Activated B cell treated with CpG ODN at 0.5 μM for 24 hours (primary cell): ENCODE measurements at places on chromosomes 1 and 21.

- H3K36me3 ChIP-seq = no peaks in the 10 kb centered on the region
- DNase-seq = no peak
- no peaks in the 10 kb centered on the region for H3K4me1 ChIP-seq
- no peak overlapping the region for H3K4me3 ChIP-seq
- peaks cover 5% of the 10 kb centered on the region for H3K27me3 ChIP-seq
Observed at GRCh38 chr1:63679076-63679475, 85.9 kb downstream of the PGM1 start.

DNA sequence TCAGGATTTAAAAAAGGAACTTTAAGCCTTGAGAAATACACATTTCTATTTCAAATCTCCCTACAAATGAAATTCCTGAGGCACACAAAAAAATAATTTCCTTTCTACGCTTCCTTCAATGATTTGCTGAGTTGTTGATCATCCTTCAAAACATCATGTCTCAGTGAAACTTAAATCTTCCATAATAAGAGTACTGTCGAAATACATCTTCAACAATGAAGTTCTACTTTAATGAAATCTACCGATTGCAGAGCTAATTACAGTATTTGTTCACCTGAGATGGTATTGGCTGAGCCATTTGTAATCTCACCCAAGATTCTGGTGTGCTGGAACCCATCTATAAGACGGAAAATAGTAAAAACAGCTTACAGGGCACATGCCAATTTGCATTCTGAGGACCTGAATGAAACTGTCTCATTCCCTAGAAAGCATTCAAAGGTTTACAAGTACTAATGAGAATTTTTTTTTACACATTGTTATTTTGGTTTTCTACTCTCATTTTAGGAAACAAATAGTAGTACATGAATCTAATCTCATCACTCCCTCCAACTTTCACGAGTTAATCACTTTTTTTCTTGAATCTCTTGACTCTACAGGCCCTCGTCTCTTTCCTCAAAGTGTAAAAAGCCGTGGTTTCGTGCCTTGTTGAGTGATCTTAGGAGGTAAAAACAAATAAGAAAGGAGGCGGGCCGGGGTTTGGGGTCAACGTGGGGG lies 1.1 kb downstream of the CHML start:
- peaks cover 65% of the 10 kb centered on the region for H3K4me1 ChIP-seq
- H3K36me3 ChIP-seq = peaks cover 29% of the 10 kb centered on the region
- no peak for DNase-seq
- H3K27ac ChIP-seq = peak overlapping the region; percentile 91

- H3K27ac ChIP-seq = no peak overlapping the region
- H3K4me1 ChIP-seq = no peaks in the 10 kb centered on the region
- H3K36me3 ChIP-seq = no peaks in the 10 kb centered on the region
- no peak overlapping the region for H3K4me3 ChIP-seq
- peaks cover 20% of the 10 kb centered on the region for H3K27me3 ChIP-seq
- no peak for DNase-seq
Observed at GRCh38 chr1:62198781-62199125, 4.1 kb downstream of the L1TD1 start.

DNA sequence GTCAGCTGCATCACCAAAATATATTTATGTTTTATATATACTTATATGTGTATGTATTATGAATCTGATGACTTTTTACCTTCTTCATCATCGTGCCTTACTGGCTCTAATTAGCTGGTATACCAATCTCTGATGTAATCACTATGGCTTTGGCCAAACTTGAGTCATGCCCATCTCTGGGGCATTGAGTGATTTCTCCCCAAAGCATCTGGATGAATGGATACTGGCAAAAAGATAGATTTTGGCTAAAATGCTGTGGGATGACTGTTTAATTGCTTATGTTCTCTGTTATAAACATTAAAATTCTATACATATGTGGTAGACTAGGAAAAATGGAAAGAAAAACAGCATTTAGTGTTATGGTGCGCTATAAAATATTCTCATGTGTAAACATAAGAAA lies 19.6 kb downstream of the CDKN2C start:
- no peak for DNase-seq
- no peaks in the 10 kb centered on the region for H3K27me3 ChIP-seq
- H3K27ac ChIP-seq = no peak overlapping the region
- H3K36me3 ChIP-seq = no peaks in the 10 kb centered on the region

DNA sequence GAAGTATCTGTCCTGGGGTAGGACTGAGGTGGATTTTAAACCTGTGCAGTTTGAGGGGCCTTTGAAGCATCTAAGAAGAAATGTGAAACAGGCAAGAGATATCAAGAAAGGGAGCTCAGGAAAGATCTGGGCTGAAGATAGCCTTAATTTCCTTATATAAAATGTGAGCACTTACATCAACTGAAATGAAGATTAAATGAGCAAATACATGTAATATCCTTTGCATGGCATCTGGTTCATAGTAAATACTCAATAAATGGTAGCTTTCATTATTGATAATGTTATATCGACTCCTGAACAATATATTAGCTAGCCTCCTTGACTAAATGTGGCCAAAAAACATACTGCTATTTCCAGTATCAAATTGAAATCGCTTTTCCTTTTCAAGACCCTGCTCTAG lies 2.5 kb downstream of the LIN9 start:
- no peaks in the 10 kb centered on the region for H3K36me3 ChIP-seq
- H3K27ac ChIP-seq = no peak overlapping the region
- H3K27me3 ChIP-seq = peaks cover 4% of the 10 kb centered on the region
- no peak overlapping the region for H3K4me3 ChIP-seq
- peaks cover 10% of the 10 kb centered on the region for H3K4me1 ChIP-seq
- no peak for DNase-seq

DNA sequence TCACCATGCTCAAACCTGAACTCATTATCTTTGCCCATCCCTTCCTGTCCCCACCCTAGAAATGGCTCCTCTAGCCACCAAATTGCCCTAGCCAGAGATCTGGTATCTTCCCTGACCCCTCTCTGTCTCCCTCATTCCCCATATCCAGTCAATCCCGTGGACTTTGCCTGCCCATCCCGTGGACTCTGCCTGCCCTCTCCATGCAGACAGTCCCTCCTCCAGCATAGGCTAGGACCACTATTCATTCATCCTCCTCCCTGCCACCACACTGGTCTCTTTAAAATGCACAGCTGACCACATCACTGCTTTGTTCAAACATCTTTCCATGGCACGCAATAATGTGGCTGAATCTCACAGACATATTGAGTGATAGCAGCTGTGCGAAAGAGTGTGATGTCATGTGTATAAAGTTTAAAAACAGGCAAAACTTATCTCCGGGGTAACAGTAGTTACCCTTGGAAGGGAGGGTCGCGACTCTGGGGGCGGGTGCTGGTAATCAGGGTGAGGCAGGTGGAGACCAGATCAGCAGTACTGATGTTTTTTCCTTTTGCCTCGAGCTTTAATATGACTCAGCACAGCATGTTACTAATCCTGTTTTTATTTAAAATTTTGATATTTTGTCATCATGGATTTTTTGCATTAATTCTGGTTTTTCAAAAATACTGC lies 4.8 kb upstream of the SLC2A1 start:
- H3K27me3 ChIP-seq = peaks cover 1% of the 10 kb centered on the region
- peaks cover 2% of the 10 kb centered on the region for H3K36me3 ChIP-seq
- DNase-seq = no peak
- H3K27ac ChIP-seq = no peak overlapping the region
- peaks cover 42% of the 10 kb centered on the region for H3K4me1 ChIP-seq

- no peak overlapping the region for H3K27ac ChIP-seq
- no peak for DNase-seq
- H3K36me3 ChIP-seq = peaks cover 80% of the 10 kb centered on the region
Observed at GRCh38 chr1:15941044-15941840, 34.7 kb downstream of the ZBTB17 start.
